ENCODE measurements at places on chromosomes 3 and 15.

- DNase-seq, result no peak
Measured at GRCh38 chr3:130519754-130520153, 2.8 kb downstream of the COL6A6 start.

DNA sequence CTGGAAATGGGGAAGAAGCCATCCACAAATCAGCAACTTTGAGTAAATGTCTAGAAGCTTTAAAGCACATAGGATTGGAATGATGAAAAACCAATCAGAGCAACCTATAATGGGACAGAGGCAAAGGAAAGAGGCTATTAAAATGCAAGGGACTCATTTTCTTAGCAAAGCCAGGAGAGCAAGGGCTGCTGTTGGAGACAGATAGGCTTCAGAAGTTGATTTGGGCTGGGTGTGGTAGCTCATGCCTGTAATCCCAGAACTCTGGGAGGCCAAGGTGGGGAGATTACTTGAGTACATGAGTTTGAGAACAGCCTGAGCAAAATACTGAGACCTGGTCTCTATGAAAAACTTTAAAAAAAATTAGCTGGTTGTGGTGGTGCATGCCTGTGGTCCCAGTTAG is 16.1 kb downstream of the ERICH6 start:
- no peak for DNase-seq

DNA sequence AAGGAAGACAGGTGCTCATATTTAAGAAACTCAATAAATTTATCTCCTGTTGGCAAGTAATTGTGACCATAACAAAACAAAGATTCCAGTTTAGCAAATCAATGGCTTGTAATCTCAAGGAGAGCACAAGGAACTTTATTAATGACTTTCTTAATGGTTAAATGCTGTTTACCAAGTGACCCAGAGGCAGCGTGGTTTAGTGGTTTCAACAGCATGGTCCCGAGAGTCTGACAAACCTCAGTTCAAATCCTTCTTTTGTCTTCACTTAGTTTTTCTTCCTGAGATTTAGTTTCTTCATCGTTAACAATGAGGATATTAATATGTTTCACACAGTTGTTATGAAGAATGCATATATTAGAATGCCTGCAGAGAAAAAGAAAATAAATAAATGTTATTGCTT is 212.6 kb downstream of the KCNMB2 start:
- no peak for DNase-seq

GRCh38 chr15:92636401-92636907 is 19.1 kb downstream of the FAM174B start:
- no peak for DNase-seq

GRCh38 chr15:72754096-72754495 is 29.5 kb downstream of the ADPGK start:
- DNase-seq, result no peak

- no peak for DNase-seq
Measured at GRCh38 chr3:121228971-121229370, 316.8 kb downstream of the POLQ start.

DNA sequence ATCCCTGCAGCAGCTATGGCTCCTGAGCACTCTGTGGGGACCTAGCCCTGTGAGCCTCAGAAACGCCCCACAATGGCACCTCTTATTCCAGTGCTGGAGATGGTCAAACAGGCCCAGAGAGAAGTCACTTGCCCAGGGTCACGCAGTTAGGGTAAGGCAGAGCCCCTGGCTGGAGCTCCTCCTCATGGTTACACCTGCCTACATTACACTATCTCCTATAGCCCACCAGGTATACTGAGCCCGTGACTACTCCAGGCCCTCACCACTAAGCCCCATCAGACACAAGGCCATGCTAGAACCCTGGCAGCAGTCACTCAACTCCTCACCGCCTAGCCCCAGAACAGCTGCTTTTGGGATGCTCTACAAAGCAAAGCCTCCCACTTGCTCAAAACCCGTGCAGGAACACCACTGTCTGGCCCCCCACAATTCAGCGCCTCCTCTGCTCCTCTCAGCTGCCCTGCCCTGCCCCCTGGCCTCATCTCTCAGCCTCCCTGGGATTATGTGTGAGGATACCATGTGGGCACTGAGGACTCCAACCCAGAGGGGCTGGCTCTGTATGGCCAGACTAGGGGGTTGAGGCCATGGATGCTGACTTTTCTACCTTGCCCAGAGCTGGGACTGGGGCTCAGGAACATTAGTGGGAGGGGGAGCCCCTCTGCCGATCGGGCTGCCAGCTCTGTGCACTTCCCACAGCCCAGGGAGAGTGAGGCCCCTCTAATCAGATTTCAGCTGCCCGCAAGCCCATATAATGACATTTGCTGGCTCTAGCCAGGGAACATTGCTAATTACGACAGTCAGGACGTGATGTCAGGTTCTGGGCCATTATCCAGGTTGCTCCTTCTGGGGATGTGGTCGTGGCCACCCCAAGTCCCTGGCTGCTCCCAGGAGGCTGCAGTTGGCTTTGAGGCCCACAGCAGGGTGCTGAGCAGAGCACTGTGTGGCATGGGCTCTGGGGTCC is 4.0 kb downstream of the NT5DC2 start:
- DNase-seq, result no peak

GRCh38 chr15:63025460-63025859 is 17.1 kb upstream of the TPM1 start:
- DNase-seq, result no peak

- DNase-seq, result no peak
Measured at GRCh38 chr3:59137415-59137814, 87.6 kb upstream of the CFAP20DC start.

GRCh38 chr3:171279972-171280371 is 180.2 kb downstream of the TNIK start:
- no peak for DNase-seq

- no peak for DNase-seq
Measured at GRCh38 chr3:189625572-189625971, 5.6 kb upstream of the TP63 start.

DNA sequence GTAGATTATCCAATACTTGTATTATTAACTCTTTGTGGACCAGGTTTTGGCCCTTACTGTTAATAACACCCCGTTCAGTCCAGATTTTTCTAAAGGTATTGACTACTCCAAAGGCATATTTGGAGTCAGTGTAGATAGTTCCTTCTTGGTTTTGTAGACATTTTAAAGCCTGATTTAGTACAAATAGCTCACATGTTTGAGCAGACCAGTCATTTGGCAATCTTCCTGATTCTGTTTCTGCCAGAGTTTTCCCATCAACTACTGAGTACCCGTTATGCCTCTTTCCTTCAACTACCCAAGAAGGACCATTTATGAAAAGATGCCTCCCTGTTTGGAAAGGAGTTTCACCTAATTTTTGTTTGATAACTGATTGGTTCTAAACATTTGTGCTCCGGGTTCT is 82.0 kb downstream of the CHCHD4 start:
- DNase-seq, result no peak
